ENCODE measurements at places on chromosomes 1 and 21.

DNA sequence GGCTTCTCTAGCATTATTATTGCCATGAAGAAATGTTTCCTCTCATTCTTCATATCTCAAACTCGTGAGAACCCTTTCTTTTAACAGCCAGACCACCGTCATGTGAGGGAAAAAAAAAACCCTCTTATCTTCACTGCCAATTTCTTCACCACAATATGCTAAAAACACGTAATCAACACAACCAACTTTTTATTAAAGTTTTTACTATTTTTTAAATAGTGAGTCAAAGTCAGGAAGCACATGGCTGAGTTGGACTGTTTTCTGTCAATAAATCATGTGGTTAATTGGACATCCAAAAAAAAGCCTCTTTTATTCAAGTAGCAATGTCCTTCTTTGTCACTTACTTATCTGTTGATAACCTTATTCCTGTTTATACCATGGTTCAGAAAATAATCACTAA, 55.9 kb upstream of the SAMD13 start:
- no peak for DNase-seq

DNA sequence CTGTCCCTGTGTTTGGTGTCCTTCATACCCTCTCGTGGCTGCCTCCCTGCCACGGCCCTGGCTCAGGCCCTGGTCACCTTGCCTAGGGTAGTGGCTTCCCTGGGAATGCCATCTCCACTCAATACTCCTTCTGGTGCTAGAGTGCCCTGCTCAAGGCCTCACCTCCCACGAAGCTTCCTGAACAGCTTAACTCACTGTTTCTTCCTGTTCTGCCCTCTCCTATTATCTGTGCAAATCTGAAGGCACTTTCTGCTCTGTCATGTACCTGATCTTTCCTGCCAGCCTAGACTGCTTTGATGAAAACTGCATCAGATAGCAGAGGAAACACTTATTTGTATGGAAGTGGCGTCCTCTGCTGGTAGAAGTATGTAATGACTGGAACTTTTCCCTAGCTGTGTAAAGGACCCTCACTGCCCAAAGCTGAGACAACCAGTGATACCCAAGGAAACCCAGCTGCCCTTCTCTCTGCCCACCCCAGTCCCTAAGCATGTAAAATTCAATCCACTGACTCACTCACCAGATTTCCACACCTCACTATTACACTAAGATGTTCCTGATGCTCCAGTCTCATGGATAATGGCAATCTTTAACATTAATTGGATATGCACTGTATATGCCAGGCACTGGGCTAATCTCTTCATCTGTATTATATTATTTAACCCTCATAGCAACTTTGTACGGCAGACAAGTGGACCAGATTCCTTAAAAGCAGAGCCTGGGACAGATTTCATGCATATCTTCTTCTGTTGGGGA, 36.2 kb upstream of the BTG2 start:
- DNase-seq = no peak

DNA sequence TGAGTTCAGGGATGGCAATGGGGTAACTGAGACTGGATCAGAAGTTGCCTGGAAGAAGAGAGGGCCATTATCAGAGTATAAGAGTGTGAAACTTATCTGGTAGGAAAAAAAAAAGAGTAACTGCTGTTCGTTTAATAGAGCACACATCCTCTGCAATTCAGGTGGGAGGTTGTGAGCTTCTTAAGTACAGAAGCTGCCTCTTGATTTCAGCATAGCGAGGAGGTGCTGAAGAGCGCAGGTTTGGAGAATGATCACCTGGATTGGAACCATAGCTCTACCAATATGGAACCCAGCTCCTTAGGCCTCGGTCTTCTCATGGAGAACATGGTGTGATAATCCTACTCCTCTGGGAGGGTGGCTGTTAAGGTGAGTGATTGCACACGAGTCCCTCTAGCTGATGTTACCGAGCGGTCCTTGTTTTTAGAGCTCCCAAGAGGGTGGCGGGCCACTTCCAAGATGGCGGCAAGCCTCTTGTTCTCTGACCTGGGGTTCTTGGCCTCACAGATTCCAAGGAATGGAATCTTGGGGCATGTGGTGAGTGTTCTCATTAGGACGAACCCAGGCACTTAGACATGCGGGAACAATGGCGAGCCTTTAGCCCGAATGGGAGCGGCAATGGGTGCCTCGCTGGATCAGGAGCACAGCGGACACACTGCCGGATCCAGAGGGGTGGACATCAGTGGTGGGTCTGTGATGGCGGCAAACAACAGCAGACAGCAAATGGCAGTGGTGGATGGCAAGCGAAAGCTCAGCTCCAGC, 3.3 kb upstream of the MX1 start:
- no peak for DNase-seq

DNA sequence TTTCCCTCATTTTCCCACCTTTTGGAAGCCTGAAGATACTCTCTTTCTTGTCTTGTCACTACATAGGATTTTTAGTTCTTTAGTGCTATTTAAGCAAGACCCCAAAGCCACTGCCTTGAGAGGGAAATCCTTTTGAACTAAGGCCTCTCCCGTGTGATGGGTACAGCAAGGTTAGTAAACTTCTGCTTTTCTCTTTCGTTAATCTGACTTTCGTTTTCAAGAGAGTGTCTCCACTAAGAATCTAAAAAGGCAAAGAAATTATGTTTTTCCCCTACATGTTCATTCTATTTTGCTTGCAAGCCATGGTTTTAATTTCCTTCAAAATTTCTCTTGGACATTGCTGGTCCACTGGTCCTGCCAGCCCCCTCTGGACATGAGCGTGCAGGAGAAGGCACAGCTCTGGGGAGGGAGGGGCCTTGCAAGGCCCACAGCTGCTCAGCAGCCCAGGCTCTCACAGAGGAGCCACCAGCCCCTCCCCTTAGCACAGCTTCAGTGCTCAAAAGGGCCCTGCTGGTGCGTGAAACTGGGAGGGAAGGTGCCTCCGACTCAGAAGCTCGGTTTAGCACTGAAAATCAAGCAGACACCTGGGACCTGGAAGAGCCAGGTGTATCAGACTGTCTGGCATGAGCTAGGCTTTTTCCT, 210.9 kb upstream of the GALNT2 start:
- no peak for DNase-seq

GRCh38 chr1:19656134-19656779, 8.4 kb upstream of the HTR6 start:
- DNase-seq = no peak

DNA sequence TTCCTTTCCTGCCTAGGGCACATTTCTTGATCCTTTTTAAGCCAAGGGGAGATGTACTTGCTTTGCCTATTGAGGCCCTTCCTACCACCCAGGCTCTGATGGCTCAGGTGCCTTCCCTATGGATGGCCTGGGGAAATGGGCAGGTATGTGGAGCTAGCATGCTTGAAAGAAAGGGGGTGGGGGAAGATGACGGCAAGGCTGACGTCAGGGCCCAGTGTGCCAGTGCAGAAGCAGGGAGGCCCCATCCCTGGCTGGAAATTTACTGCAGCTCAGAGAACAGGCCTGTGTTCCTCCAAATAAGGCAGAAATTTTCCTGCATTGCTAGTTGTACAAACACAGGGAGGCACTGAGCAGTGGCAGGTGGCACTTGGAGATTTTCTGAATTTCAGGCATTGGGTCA, 453.2 kb upstream of the VAMP3 start:
- DNase-seq = no peak

- DNase-seq = no peak
These were observed 9.6 kb upstream of the SFT2D2 start for GRCh38 chr1:168216171-168216570.

DNA sequence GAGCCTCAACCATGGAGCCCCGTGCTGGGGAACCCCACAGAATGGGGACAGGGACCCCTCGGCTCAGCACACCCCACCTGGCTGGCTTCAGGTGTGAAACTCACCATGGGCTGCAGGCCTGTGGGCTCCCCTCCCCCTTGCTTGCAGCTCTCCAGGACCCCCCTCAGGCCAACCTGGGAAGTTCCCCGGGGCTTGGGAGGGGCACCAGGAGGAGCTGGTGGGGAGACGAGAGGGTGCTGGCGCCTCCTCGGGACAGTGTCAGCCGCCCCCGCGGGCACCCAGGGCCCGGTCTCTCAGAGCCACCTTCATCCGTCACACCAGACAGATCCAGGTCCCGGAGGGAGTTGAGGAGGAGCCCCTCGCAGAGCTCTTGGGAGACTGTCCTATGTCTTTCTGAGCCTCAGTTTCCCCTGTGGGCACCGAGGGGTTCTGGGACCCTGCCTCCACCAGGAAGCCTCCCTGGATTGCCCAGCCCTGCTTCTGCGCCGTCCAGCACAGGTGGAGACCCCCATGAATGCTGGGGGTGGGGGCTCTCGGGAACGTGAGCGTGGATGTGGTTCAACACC, 657 bp upstream of the TNFRSF18 start:
- DNase-seq = no peak

- no peak for DNase-seq
These were observed 16.2 kb upstream of the MYBPHL start for GRCh38 chr1:109322974-109323373.

GRCh38 chr1:13951793-13952751, 252.1 kb downstream of the PRDM2 start:
- no peak for DNase-seq

GRCh38 chr1:171140956-171141687, 44.0 kb upstream of the FMO2 start:
- no peak for DNase-seq

DNA sequence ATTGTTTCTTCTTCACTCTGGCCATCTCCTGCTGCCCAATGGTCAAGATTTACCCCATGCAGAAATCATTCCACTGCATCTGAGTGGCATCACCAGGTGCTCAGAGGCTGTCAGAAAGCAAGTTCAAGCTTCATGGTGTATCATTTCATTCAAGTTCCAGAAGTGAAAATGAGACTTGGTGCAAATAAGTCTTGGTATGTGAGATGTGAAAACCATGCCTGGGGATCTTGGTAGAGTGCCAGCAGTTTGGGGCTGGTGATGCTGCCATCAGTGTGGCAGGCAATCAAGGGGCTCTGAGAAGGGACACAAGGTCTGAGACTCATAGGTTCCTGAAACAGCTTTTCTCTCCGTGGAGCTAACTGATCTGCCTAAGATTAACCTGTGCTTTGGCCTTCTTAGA, 52.0 kb downstream of the CD2 start:
- no peak for DNase-seq
